Urinary bladder (tissue), 4 donors: ENCODE measurements at places on chromosomes 3 and 15. TPM values are rescaled to one million over a fixed set of nuclear protein-coding genes. Genes with fewer than 3 reads are reported as not detected.

Gene CLDN18
- not detected for total RNA-seq

Gene LMOD3
- 3.0 TPM for total RNA-seq

Gene ADPRH
- total RNA-seq = 3.0 TPM

Gene C3orf20
- 0.26 TPM for total RNA-seq

Gene HHLA2
- total RNA-seq = not detected

Gene POLQ
- 7.3 TPM for total RNA-seq

Gene KBTBD13
- 0.32 TPM for total RNA-seq

Gene B3GALNT1
- total RNA-seq = 37.5 TPM

Gene P4HTM
- total RNA-seq = 30.9 TPM

Gene GHSR
- total RNA-seq = not detected

Gene CEP63
- total RNA-seq = 30.2 TPM

Gene LXN
- 49.1 TPM for total RNA-seq

Gene APOD
- total RNA-seq = 11.7 TPM

Gene PLA2G4D
- not detected for total RNA-seq

Gene NOX5
- total RNA-seq = 0.16 TPM

Gene C3orf80
- 1.0 TPM for total RNA-seq

Gene KPNA1
- total RNA-seq = 38.0 TPM

Gene CIB2
- 11.4 TPM for total RNA-seq

Gene DZIP1L
- 54.0 TPM for total RNA-seq

Gene TGM5
- 0.26 TPM for total RNA-seq

Gene ADAMTS9
- 120 TPM for total RNA-seq

Gene GRAMD2A
- 0.74 TPM for total RNA-seq

Gene ALG1L2
- 0.85 TPM for total RNA-seq

Gene CHRD
- 9.1 TPM for total RNA-seq

Gene GPR171
- 0.63 TPM for total RNA-seq

Gene C3orf33
- 5.6 TPM for total RNA-seq

Gene OR5K2
- total RNA-seq = not detected

Gene NANOGP8
- 0.53 TPM for total RNA-seq

Gene NCKIPSD
- 8.6 TPM for total RNA-seq

Gene GHRL
- total RNA-seq = not detected

Gene PLD1
- total RNA-seq = 43.3 TPM

Gene FANCD2OS
- total RNA-seq = not detected

Gene SAMD7
- not detected for total RNA-seq

Gene UBAP1L
- total RNA-seq = 3.9 TPM

Gene ZBBX
- not detected for total RNA-seq

Gene FOXB1
- total RNA-seq = not detected
